ENCODE measurements at places on chromosomes 2 and 18. TPM values are rescaled to one million over a fixed set of nuclear protein-coding genes. Genes with fewer than 3 reads are reported as not detected.
A peak's percentile ranks its signal among the peaks of the same experiment; 100 is the strongest.

GRCh38 chr2:73654175-73654574 is 12.0 kb upstream of the NAT8 start:
- no peak for DNase-seq

- DNase-seq, result no peak
These were observed 292.0 kb downstream of the PRKCE start for GRCh38 chr2:45943219-45944044.

DNA sequence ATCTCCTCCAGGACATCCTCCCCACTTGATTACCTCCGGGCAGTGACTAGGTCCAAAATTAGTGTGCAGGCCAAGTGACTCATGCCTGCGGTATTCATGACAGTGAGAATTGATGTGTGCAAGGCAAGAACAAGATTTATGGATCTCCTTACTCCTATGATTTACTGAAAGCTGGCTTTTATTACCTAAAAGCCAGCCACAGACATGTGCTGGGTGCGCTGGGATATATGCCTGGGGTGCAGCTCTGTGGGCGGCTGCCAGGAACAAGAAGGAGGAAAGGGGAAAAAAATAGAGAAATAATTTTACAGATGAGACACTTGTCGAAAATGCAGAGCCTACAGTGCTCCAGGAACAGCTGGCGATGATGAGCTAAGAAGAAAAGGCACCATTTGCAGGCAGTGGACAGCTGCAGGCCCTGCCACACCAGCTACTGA is 359.3 kb downstream of the CMPK2 start:
- DNase-seq, result no peak

GRCh38 chr2:168545439-168546082 is 89.5 kb downstream of the CERS6 start:
- no peak for DNase-seq

- DNase-seq, result no peak
These were observed 413.6 kb downstream of the THSD7B start for GRCh38 chr2:137178951-137179377.

DNA sequence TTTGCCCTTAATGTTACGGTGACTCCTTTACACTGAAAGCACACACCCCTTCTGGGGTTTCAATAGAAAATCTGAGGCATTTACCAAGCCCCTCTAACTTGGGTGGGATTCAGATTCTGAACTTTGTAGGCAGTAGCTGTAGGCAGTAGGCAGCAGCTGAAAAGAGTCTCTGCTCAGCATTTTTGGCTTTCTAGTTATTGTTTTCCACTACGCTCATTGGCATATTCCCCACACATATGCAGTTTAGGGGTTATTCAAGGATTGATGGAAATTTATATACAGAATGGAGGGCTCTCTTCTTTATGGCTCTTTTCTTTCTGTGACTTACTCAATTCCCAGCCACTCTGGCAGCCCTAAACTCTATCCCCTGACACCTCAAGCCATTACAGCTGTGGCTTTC is 232.7 kb upstream of the REV1 start:
- no peak for DNase-seq

DNA sequence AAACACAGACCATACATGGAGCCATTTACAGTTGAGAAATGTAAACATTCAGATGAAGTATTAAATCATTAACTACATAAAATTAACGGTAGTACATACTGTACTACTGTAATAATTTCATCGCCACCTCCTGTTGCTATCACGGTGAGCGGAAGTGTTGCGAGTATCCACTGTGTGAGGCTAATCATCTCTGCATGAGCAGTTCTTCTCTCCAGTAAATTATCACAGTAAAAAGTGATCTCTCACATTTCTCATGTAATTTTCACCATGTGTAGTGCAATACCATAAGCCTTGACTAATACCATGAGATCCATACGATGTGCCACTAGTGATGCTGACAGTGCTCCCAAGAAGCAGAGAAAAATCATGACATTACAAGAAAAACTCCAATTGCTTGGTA is 21.9 kb downstream of the SMAD2 start:
- DNase-seq, result no peak

DNA sequence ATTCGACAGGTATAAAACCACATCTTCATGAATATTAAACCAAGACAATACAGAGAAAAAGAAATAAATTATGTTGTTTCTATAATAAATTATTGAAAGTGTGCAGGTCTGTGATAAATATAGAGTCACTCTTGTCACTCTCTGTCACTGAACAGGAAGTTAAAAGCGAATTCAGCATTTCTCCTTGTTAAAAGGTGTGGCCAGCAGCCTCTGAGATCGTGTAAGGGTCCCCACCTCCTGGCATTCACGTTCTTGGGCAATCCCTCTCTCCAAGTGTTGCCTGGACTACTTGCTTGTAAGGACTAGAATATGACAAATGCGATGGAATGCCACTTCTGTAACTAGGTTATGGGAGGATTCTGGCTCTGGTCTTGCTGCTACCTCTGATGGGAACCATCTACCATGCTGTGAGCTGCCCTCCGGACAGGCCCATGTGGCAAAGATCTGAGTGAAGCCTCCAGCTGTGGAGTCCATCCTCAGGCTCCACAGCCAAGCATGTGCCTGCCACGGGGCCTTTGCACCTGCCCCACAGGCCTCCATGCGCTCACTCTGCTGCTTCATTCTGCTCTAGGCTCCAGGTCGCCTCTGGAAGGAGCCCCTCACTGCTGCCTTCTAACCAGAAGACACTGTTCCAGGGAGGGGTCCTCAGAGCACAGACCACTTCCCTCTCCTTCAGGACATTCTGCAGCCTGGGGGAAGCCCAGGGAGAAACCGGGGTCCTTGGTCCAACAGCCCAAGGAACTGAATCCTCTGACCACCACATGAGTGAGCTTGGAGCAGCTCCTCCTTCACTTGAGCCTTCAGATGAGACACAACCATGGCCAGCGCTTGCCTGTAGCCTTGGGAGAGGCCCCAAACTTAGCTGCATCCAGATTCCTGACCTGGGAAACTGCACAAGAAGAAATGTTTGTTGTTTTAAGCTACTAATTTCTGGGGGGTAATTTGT is 202.9 kb upstream of the HDAC4 start:
- no peak for DNase-seq

DNA sequence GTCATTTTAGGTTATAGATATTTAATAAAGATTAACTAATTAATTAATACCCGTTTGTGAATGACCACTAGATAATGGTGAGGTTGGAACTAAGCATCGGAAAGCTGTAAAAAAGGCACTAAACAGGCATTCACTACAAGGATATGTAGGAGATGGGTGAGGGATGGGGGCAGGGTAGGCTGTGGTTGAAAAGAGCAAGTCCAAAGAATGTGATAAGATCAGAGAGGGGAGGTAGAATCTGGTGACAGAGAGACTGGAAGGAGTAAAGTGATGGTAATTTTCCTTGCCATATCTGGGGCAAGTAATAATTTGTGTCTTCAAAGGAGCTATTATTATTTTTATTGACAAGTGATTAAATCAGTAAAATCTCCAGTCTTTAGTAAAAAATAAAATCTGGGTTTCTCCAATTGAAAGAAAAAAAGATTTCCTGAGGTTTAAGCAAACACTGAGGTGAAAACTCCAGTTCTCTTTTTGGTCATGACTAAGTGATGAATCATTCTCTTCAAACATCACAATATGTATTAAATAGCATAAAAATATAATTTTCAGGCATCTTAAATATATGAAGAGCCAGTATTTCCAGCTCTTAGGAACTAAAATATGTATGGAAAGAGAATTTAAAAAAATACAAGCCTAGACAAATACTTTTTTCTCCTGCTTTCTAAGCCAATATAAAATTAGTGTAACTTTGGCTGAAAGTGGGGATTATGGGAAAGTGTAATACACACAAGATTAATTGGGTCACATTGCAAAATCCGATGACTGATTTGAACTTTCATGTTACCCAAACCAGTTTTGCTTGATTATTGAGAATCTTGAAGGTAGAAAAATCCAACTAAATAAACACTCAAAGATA is 259.1 kb upstream of the RBMS1 start:
- DNase-seq, result no peak

DNA sequence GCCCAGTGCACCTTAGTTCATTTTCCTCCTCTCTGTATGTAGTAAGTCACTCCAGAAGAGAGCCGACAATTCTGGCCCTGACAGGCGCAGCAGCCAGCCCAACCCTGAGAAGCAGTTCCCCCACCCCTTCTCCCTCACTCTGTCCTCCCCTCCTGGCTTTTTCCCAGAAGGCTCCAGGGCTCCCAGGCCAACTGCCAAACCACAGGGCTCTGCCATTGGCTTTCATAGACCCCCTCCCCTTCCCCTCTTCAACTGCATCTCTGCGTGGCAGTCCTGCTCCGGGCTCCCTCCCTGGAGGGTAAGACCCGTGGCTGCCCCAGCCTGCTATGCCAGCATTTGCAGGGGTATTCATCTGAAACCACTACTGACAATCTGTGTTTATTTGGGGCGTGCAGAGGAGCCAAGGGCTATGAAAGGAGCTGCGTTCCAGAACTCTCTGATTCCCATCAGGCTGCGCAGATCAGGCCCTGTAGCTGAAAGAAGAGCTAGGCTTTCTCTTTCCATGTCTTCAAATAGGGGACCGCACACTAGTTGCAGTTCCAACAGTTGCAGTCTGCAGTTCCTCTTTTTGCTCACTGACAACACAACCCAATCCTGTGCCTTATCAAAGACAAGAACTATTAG is 388.6 kb upstream of the TNP1 start:
- peak; percentile 20 for DNase-seq

GRCh38 chr2:40474306-40474705 is 22.4 kb upstream of the SLC8A1 start:
- DNase-seq, result no peak

DNA sequence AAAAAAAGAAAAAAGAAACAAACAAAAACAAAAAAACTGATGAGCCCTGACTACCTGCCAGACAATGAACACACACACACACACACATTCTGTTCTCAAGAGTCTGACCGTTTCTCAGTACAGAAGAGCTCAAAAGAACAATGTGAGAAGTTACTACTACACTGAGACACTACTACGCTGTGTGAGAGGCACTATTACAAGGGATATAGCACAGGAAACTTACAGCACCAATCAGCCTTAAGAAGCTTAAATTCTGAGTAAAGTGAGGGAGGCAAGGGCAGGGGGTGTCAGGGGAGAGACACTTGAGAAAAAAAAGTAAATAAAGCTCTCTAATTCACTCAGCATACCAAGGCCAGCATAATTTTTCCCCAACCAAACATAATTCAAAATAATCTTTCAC is 32.5 kb downstream of the WDR33 start:
- no peak for DNase-seq

- DNase-seq, result peak; percentile 54
These were observed 82.8 kb upstream of the SEC11C start for GRCh38 chr18:59056706-59057492.

DNA sequence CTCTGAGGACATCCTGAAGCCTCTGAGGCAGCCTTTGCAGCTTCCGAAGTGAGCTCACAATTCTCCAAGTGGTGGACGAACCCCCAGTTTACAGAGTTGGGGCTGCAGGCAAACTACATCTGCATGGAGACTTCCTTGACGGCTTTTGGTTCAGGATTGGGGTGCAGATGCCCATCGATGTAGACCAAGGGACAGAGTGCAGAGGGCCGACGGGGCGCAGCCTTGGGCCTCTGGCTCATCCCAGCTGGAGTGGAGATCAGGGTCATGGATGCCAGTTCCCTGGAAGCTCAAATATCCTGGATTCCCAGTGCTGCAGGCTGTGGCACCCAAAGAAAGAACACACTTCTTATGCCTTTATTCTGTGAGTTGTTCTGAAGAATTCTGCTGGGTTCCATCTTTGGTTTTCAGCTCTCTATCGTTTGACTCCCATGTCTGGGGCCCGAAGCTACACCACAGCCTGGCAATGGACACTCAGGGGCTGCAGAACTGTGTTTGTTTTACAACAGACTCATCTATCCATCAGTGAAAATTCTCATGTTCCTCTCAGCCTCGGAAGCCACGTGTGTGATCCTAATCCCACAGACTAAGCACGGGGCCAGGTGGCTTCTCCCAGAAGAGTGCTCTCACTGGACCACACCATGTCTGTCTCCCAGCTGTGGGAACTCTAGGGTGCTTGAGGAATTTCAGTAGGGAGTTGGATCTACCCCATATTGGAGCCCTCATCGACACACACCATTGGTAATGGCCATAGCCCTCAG is 414.1 kb upstream of the MYT1L start:
- no peak for DNase-seq

DNA sequence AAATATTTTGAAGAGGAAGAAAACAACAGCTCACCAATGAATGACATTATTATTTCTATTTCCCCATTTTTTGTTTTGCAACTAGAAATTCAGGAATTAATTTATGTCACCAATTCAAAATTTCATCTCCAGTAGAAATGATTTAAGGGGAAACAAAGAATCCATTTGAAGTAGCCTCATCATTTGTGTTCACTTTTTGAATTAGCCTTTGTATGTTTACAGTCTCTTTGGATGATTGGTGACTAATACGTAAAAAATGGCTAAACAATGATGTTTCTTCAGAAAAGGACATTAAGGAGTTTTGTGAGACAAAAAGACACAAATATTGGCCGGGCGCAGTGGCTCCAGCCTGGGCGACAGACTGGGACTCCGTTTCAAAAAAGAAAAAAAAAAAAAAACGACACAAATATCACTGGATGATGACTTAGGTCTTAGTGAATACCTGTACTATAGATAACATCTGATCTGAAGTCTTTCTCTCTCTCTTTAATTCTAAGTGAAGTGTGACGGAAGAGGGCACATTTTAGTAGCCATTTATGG is 313.2 kb downstream of the PIK3C3 start:
- DNase-seq, result no peak

DNA sequence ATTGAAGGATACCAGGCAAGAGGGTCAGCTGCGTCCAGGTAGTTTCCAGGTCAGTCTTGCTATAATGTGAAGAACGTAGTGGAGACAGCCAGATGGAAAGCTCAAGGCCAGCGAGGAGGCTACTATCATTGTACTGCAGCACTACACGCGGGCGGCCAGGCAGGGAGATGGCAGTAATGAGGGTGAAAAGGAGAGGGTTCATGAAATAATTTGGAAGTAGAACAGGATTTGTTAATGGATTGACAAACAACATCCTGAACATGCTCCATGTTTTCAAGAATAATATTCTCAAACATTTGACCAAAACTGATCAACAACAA is 17.1 kb downstream of the SPIRE1 start:
- DNase-seq, result no peak

Gene SLC9A4
- under 0.01 TPM for total RNA-seq

Gene ZBTB7C
- 1.6 TPM for total RNA-seq

Gene UGT1A8
- not detected for total RNA-seq

Gene SMYD1
- total RNA-seq, result not detected

Gene ALK
- total RNA-seq, result 2.0 TPM

Gene ELP2
- 143 TPM for total RNA-seq

Gene MRO
- total RNA-seq, result 0.82 TPM

Gene IL1F10
- not detected for total RNA-seq

Gene ANKRD53
- 1.2 TPM for total RNA-seq

Gene SMYD5
- 19.6 TPM for total RNA-seq

Gene KCNK3
- 4.1 TPM for total RNA-seq

Gene NT5DC4
- not detected for total RNA-seq

Gene HOXD9
- total RNA-seq, result not detected

Gene TXNDC2
- total RNA-seq, result not detected

Measured in frontal cortex (tissue), 4 donors.